ENCODE measurements at places on chromosomes 2 and 18. TPM values are rescaled to one million over a fixed set of nuclear protein-coding genes. Genes with fewer than 3 reads are reported as not detected.
A peak's percentile ranks its signal among the peaks of the same experiment; 100 is the strongest.

EFHD1 gene
- 1.3 TPM for total RNA-seq

FAM98A gene
- 19.5 TPM for total RNA-seq

ZNF385B gene
- not detected for total RNA-seq

DNA sequence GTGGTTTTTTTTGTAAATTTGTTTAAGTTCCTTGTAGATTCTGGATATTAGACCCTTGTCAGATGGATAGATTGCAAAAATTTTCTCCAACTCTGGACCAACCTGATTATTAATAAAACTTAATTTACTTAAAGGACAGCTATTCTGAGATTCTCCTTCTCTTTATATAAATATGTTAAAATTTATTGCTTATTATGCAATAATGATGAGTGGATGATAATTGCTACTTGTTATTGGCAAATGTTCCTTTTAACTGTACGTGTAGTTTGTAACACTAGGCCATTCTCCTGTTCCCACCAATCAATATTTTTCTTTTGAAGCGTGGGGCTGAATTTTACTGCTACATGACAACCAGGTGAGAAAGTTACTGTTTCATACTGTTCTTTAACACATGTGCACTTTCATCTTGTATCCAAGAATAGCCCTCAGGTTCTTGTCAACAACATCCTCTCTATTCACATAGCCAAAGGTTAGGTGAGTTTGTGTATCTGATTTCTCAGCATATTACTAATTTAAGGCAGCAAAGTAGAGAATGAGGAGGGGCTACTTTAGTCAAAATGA, 16.6 kb upstream of the STK17B start:
- no peaks in the 10 kb centered on the region for H3K27me3 ChIP-seq
- no peak for DNase-seq
- no peak overlapping the region for H3K27ac ChIP-seq

DNA sequence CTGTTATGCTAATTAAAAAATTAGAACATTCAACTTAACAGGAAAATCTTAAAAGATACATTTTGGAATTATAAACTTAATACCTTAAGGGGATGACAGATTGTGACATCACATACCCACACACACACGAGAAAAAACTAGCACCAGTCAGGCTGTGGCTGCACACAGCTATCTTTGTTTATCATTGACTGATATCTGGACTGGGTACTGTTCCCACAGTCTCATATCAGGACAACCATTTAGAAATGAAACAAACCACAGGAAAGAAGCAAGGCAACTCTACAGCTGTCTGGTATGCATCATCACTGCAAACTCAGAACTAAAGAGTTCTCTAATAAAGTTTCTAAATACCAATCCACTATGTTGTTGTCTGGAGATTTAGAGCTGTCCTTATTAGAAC, 210.9 kb upstream of the SMAD7 start:
- peak; percentile 61 for DNase-seq
- H3K4me1 ChIP-seq: no peaks in the 10 kb centered on the region
- H3K27ac ChIP-seq: no peak overlapping the region
- peaks cover 6% of the 10 kb centered on the region for H3K36me3 ChIP-seq
- no peaks in the 10 kb centered on the region for H3K27me3 ChIP-seq
